Occipital lobe (tissue), 3 donors: ENCODE measurements at places on chromosomes 13 and 19.

- DNase-seq, result no peak
Observed at GRCh38 chr13:59771272-59771671, 392.5 kb downstream of the DIAPH3 start.

DNA sequence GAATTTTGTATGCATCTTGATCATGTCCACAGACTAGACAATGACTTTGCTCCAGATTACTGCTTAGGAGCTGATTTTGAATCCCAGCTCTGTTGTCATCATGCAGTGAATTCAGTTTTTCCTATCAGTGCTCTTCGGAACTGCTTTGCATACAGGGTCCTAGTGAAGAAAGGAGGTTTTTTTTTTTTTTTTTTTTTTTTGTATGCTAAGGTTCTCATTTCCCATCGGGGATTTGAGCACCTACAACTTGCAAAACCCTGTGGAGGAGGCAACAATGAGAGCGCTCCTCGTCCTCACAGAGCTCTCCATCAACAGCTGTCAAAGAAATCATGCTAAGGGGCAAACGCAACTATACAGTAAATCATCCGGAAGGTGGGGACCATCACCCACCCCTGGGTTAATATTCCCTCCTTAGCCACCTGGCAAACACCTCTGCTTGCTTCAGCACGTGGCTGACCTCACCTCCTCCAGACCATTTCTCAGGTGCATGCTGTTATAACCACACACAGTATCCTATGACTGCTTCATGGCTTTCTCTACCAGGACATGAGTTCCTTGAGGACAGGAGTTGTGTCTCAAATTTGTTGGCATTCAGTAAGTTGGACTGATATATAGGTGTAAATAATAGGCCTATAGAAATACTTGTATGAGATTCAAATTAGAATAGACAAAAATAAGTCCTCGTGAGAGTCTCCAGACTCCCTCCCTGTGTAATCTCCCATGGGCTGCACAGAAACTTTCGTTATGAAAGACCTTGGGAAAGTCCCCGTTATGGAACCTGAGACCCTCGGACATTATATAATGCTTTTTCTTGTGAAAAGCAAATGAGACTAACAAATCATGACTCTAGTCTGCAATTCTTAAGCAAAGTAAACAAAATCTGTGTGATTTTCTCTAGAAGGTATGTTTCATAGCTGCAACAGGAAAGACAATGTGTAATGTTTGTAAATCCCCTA, 113.8 kb downstream of the KATNAL1 start:
- DNase-seq, result no peak

GRCh38 chr13:79485014-79485811, 4.3 kb downstream of the NDFIP2 start:
- DNase-seq, result no peak

DNA sequence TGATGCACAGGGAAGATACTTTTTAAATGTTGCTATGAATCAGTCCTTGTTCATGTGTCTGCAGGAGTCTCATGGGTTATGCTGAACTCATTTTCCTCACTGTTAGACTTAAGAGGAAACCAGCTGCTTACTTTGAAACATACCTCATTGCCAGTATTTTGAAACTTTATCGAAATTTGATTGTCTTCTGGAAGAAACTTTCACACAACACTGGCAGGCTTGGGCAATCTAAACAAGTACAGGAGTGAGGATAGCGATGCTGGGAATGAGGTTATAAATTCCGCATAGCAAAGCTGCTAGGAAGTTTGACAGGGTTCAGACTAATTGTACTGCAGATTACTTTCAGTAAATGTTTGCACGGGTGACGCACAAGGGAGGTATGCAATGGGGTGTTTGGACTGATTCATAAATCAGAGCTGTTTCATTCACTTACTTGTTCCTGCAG, 245.7 kb downstream of the DNAJC15 start:
- no peak for DNase-seq

GRCh38 chr13:44249431-44249836, 124.2 kb upstream of the SERP2 start:
- DNase-seq, result no peak

DNA sequence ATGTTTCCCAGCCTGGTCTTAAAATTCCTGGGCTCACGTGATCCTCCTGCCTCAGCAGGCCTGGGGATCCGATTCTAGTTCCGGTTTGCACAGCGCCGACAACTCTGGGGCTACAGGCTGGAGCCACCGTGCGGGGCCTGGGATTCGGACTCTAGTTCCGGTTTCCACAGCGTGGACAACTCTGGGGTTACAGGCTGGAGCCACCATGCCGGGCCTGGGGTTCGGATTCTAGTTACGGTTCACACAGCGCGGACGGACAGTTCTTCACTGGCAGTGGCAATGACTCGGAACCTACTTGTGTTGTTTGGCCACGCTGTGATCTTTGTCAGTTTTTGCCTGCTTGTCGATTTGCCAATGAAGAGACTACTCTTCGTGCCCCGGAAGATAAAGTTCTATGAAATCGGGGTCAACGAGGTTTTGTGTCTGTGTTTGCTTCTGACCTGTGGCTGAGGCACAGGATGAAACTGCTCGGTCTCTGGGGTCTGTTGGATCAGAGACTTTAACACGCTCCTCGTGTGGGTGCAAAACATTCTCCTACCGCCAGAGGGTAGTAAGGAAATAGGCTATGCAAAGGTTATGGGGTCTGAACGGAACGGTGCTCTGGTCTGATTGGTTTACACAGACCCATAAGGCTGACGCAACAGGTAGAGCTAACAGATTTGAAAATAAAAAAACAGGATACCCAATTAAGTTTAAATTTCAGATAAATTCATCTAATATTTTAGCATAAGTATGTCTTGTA, 12.1 kb upstream of the ZSCAN1 start:
- DNase-seq, result no peak

GRCh38 chr13:21450936-21451335, 8.2 kb downstream of the ZDHHC20 start:
- no peak for DNase-seq

DNA sequence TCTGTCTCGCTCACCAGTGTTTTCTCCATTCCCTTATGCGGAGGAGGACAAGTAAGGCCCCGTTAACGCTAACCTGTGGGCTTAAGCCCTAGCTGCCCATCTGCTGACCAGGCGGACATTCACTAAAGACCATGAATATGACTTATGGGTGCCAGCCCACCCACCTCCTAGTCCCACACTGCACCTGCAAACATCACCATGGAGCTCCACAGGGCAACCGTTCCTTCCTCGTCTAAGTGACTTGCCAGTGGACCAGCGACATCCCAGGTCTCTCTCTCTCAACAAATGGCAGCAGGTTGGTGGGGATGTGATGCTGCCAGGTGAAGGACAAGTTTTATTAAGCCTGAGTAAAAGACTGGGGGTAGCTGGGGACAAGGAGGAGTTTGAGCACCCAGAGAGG, 55.2 kb downstream of the CCDC70 start:
- DNase-seq, result no peak

- no peak for DNase-seq
Observed at GRCh38 chr13:63086286-63086685, 1670.6 kb upstream of the PCDH20 start.

DNA sequence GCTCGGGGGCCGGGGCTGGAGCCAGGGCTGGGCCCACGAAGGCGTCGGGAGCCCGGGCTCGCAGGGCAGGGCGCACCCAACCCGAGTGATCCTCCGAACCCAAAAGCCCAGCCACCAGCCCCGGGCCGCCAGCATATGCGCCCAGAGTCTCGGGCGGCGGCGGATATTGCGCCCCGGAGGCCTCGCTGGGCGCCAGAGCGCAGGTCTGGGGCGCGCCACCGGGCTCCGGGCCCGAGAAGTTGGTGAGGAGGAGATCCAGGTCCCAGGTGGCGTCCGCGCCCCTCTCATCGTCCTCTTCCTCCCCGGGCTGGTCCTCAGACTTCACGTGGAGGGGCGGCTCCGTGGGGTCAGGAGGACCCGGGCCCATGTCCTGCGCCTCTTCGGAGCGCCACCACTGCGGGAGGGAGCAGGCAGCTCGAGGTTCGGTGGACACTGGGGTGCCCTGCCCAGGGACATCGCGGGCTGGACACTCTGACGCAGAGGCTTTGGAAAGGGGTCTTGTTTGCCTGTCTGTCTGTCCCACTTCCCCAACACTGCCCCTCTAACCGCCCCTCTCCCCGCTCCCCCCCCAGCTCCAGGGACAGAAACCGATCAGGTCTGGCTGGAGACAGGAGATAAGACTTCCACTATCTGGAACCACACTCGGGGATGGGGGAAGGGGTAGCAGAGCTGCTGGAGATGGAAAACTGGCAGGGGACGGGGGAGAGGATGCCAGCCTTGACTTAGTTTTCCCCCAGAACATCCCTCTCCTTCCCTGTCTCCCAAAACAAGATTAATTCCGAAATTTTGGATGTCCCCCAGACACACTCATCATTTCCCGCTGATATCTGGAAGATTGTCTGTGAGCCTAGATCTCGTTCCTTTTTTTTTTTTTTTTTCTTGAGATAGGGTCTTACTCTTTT, 1.0 kb downstream of the KLF1 start:
- DNase-seq, result no peak
